ENCODE measurements at places on chromosomes 4 and X. TPM values are rescaled to one million over a fixed set of nuclear protein-coding genes. Genes with fewer than 3 reads are reported as not detected.
A peak's percentile ranks its signal among the peaks of the same experiment; 100 is the strongest.

Gene SCML2
- 15.2 TPM for total RNA-seq

Gene POU3F4
- total RNA-seq: not detected

Gene EPGN
- not detected for total RNA-seq

Gene DSPP
- total RNA-seq: not detected

Gene MGAT4D
- total RNA-seq: 14.8 TPM

Gene PORCN
- total RNA-seq: 110 TPM

Gene TMEM271
- 1.7 TPM for total RNA-seq

GRCh38 chr4:149886786-149887490, 71.3 kb upstream of the IQCM start:
- H3K4me1 ChIP-seq: no peaks in the 10 kb centered on the region
- no peak overlapping the region for H3K27ac ChIP-seq
- H3K4me3 ChIP-seq: no peak overlapping the region
- no peaks in the 10 kb centered on the region for H3K36me3 ChIP-seq
- H3K27me3 ChIP-seq: no peaks in the 10 kb centered on the region

DNA sequence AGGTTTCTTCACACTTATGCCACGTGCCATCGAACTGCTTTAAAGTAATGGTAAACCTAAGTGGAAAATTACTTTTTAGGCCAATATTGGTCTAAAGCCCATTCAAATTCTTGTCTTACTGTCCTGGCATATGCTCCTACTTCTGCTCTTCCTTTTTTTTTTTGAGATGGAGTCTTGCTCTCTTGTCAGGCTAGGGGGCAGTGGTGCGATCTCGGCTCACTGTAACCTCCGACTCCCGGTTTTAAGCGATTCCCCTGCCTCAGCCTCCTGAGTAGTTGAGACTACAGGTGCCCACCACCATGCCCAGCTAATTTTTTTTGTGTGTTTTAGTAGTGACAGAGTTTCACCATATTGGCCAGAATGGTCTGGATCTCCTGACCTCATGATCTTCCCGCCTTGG, 129.0 kb upstream of the TECRL start:
- H3K4me1 ChIP-seq: no peaks in the 10 kb centered on the region
- no peak overlapping the region for H3K27ac ChIP-seq
- DNase-seq: peak; percentile 18
- no peak overlapping the region for H3K4me3 ChIP-seq
- H3K36me3 ChIP-seq: no peaks in the 10 kb centered on the region
- H3K27me3 ChIP-seq: no peaks in the 10 kb centered on the region

DNA sequence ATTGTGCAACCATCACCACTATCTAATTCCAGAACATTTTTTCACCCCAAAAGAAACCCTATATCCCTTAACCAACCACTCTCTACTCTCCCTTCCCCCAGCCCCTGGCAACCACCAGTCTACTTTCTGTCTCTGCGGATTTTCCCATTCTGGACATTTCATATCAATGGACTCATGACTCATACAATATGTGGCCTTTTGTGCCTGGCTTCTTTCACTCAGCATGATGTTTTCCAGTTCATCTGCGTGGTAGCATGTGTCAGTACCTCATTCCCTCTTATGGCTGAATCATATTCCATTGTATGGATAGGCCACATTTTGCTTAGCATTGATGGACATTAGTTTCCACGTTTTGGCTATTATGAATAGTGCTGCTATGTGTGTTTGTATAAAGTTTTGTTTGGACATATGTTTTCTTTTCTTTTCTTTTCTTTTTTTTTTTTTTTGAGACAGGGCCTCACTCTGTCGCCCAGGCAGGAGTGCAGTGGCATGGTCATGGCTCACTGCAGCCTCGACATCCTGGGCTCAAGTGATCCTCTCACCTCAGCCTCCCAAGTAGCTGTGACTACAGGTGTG, 335.4 kb downstream of the BCOR start:
- H3K27ac ChIP-seq: no peak overlapping the region
- H3K4me3 ChIP-seq: no peak overlapping the region
- H3K4me1 ChIP-seq: peaks cover 3% of the 10 kb centered on the region

DNA sequence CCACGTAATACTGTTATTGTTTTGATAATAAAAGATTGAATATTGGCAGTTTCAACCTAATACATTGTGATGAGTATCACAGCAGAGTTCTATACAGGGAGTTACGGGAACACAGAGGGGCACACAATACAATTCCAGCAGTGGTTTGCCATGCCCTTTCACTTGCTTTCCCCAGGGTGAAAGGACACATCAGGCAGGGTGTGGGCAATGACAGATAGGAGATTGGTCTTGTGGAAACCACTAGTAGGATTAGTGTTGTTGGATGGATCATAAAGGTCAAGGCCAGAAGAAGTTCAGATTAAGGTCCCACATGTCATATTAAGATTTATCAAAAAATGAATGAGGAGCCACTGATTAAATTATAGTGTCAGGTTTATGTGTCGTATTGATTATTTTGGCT, 8.1 kb downstream of the HSD17B11 start:
- H3K4me1 ChIP-seq: peaks cover 5% of the 10 kb centered on the region
- H3K4me3 ChIP-seq: no peak overlapping the region
- H3K36me3 ChIP-seq: no peaks in the 10 kb centered on the region
- no peak overlapping the region for H3K27ac ChIP-seq
- H3K27me3 ChIP-seq: no peaks in the 10 kb centered on the region

GRCh38 chr4:1851160-1851559, 4.8 kb downstream of the LETM1 start:
- H3K27me3 ChIP-seq: no peaks in the 10 kb centered on the region
- no peak overlapping the region for H3K4me3 ChIP-seq
- no peak for DNase-seq
- H3K27ac ChIP-seq: no peak overlapping the region

GRCh38 chr4:33882246-33882990, 2361.9 kb downstream of the ARAP2 start:
- H3K27ac ChIP-seq: no peak overlapping the region
- H3K4me3 ChIP-seq: no peak overlapping the region
- no peaks in the 10 kb centered on the region for H3K4me1 ChIP-seq
- H3K36me3 ChIP-seq: no peaks in the 10 kb centered on the region
- H3K27me3 ChIP-seq: no peaks in the 10 kb centered on the region

- no peak overlapping the region for H3K27ac ChIP-seq
- no peak for DNase-seq
- H3K4me1 ChIP-seq: no peaks in the 10 kb centered on the region
- no peaks in the 10 kb centered on the region for H3K27me3 ChIP-seq
- no peaks in the 10 kb centered on the region for H3K36me3 ChIP-seq
Measured at GRCh38 chrX:28324321-28324721, 262.9 kb upstream of the IL1RAPL1 start.

GRCh38 chr4:121740796-121741409, 24.1 kb downstream of the SMIM43 start:
- no peaks in the 10 kb centered on the region for H3K4me1 ChIP-seq
- no peaks in the 10 kb centered on the region for H3K36me3 ChIP-seq
- no peak for DNase-seq
- no peaks in the 10 kb centered on the region for H3K27me3 ChIP-seq
- no peak overlapping the region for H3K4me3 ChIP-seq

- H3K4me1 ChIP-seq: no peaks in the 10 kb centered on the region
- H3K27me3 ChIP-seq: no peaks in the 10 kb centered on the region
- H3K36me3 ChIP-seq: no peaks in the 10 kb centered on the region
Measured at GRCh38 chrX:38660395-38661102, 99.2 kb downstream of the TSPAN7 start.

GRCh38 chrX:3717742-3718420, 4.4 kb upstream of the PRKX start:
- H3K27me3 ChIP-seq: no peaks in the 10 kb centered on the region
- H3K27ac ChIP-seq: no peak overlapping the region
- H3K36me3 ChIP-seq: no peaks in the 10 kb centered on the region
- no peak overlapping the region for H3K4me3 ChIP-seq

- DNase-seq: no peak
- H3K27ac ChIP-seq: no peak overlapping the region
- no peak overlapping the region for H3K4me3 ChIP-seq
- no peaks in the 10 kb centered on the region for H3K27me3 ChIP-seq
- H3K4me1 ChIP-seq: no peaks in the 10 kb centered on the region
- H3K36me3 ChIP-seq: no peaks in the 10 kb centered on the region
Measured at GRCh38 chrX:97867266-97867665, 983.6 kb downstream of the RPA4 start.

GRCh38 chrX:134470013-134470412, 10.0 kb downstream of the HPRT1 start:
- no peak for DNase-seq
- no peak overlapping the region for H3K4me3 ChIP-seq
- no peaks in the 10 kb centered on the region for H3K36me3 ChIP-seq
- no peaks in the 10 kb centered on the region for H3K27me3 ChIP-seq

DNA sequence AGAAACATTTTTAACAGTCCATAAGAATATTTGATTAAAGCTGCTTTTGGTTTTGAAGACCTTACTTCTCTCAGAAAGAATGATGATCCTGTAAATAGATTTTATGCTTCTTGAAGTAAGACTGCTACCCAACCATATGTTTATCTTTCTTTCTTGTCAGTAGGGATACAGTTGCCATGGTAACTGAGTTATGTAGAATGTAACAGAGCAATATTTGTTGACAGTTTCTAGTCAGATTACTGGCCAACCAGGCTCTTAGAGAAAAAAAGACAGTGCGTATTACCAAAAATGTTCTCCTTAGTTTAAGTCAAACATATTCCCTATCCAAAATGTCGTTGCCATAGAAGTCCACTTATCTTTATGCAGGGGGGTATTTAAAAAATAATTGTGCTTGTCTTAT, 456.8 kb downstream of the PRR32 start:
- no peaks in the 10 kb centered on the region for H3K36me3 ChIP-seq
- no peaks in the 10 kb centered on the region for H3K27me3 ChIP-seq
- H3K27ac ChIP-seq: no peak overlapping the region
- H3K4me3 ChIP-seq: no peak overlapping the region
- H3K4me1 ChIP-seq: no peaks in the 10 kb centered on the region
- DNase-seq: no peak

DNA sequence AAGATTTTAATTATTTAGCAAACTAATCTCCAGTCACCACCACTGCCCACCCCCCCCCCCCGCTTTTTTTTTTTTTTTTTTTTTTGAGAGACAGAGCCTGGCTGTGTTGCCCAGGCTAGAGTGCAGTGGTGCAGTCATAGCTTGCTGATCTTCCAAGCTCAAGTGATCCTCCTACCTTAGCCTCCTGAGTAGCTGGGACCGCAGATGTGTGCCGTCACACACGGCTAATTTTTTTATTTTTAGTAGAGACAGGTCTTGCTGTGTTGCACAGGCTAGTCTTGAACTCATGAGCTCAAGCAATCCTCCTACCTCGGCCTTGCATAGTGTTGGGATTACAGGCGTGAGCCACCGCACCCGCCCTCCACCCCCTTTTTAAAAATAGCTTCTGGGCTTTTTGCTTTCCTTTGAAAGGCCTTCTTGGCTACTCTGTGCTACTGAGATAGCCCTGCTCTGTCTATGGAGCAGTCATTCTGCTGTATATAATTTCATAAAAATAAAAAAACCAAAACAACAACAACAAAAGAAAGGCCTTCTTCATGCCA, 18.7 kb downstream of the TXLNG start:
- H3K36me3 ChIP-seq: no peaks in the 10 kb centered on the region
- H3K27ac ChIP-seq: no peak overlapping the region
- H3K4me1 ChIP-seq: no peaks in the 10 kb centered on the region
- no peak for DNase-seq
- H3K4me3 ChIP-seq: no peak overlapping the region
- H3K27me3 ChIP-seq: no peaks in the 10 kb centered on the region

- no peak for DNase-seq
- no peak overlapping the region for H3K4me3 ChIP-seq
- no peak overlapping the region for H3K27ac ChIP-seq
- H3K36me3 ChIP-seq: no peaks in the 10 kb centered on the region
Measured at GRCh38 chr4:187354740-187355139, 631.1 kb upstream of the FAT1 start.

- no peaks in the 10 kb centered on the region for H3K4me1 ChIP-seq
- H3K4me3 ChIP-seq: peak overlapping the region; percentile 75
- H3K27ac ChIP-seq: peak overlapping the region; percentile 90
- H3K36me3 ChIP-seq: no peaks in the 10 kb centered on the region
- peak; percentile 76 for DNase-seq
Measured at GRCh38 chrX:102712981-102713625, 855 bp downstream of the GPRASP2 start.

DNA sequence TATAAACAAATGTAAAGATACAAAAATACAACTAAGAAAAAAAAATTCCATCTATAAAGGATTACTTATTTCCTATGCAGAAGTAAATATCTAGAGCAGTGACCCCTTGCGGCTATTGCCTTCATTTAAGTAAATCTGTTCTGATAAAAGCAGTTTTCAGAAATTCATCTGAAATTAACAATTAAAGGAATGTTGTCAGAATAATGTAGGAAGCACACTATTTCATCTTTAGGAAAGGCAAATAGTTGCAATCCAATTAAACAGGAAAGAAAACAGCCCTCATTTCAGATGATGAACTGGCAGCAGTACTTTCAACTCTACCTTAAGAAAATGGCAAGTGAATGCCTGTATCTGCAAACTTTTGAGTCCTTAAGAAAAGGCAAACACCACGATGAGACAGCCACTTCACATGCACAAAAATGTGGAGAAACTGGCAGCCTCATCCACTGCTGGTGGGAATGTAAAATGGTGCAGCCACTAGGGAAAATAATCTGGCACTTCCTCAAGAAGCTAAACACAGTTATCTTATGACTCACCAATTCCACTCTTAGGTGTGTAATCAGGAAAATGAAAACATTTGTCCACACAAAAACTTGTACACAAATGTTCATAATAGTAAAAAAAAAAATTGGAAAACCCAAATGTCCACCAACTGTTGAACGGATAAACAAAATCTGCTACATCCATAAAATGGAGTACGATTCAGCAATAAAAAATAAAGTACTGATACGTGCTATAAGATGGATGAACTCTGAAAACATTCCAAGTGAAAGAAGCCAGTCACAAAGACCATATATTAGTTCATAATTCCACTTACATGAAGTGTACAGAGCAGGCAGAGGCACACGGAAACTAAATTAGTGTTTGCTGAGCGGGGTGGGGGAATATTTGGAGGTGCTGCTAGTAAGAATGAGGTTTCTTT, 2.0 kb upstream of the THAP9 start:
- no peak overlapping the region for H3K4me3 ChIP-seq
- no peaks in the 10 kb centered on the region for H3K36me3 ChIP-seq
- peaks cover 15% of the 10 kb centered on the region for H3K4me1 ChIP-seq
- DNase-seq: peak; percentile 54
- no peaks in the 10 kb centered on the region for H3K27me3 ChIP-seq

- no peak overlapping the region for H3K27ac ChIP-seq
- H3K4me3 ChIP-seq: no peak overlapping the region
- H3K27me3 ChIP-seq: no peaks in the 10 kb centered on the region
- H3K4me1 ChIP-seq: no peaks in the 10 kb centered on the region
- peak; percentile 54 for DNase-seq
Measured at GRCh38 chrX:56788717-56789122, 59.7 kb downstream of the NBDY start.
